Cardiac muscle cell (in vitro differentiated cells and primary cell): ENCODE measurements at places on chromosomes 6 and 20.

DNA sequence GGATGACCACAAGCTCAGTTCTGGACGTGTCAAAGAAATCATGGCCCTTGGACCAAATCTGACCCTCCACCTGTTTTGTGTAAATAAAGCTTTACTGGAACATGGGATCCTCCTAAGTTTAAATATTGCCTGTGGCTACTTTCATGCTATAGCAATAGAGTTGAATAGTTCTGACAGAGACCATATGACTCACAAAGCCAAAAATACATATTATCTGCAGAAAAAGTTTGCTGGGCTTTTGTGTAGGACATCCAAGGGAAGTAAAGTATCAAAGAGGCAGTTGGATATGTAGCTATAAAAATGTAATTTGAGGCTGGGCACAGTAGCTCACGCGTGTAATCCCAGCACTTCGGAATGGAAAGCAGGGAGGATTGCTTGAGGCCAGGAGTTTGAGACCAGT lies 78.9 kb downstream of the TOX2 start:
- no peak for DNase-seq
- H3K27me3 ChIP-seq = no peaks in the 10 kb centered on the region

GRCh38 chr6:32975886-32976285 lies 7.5 kb downstream of the BRD2 start:
- H3K27me3 ChIP-seq = no peaks in the 10 kb centered on the region
- H3K4me3 ChIP-seq = peak overlapping the region; percentile 6
- peaks cover 63% of the 10 kb centered on the region for H3K36me3 ChIP-seq
- no peak overlapping the region for H3K27ac ChIP-seq
- DNase-seq = no peak

- H3K27me3 ChIP-seq = peaks cover 22% of the 10 kb centered on the region
- DNase-seq = no peak
- H3K4me3 ChIP-seq = no peak overlapping the region
- H3K36me3 ChIP-seq = no peaks in the 10 kb centered on the region
- no peak overlapping the region for H3K27ac ChIP-seq
These were observed 199.4 kb downstream of the PHACTR1 start for GRCh38 chr6:12916006-12916405.

DNA sequence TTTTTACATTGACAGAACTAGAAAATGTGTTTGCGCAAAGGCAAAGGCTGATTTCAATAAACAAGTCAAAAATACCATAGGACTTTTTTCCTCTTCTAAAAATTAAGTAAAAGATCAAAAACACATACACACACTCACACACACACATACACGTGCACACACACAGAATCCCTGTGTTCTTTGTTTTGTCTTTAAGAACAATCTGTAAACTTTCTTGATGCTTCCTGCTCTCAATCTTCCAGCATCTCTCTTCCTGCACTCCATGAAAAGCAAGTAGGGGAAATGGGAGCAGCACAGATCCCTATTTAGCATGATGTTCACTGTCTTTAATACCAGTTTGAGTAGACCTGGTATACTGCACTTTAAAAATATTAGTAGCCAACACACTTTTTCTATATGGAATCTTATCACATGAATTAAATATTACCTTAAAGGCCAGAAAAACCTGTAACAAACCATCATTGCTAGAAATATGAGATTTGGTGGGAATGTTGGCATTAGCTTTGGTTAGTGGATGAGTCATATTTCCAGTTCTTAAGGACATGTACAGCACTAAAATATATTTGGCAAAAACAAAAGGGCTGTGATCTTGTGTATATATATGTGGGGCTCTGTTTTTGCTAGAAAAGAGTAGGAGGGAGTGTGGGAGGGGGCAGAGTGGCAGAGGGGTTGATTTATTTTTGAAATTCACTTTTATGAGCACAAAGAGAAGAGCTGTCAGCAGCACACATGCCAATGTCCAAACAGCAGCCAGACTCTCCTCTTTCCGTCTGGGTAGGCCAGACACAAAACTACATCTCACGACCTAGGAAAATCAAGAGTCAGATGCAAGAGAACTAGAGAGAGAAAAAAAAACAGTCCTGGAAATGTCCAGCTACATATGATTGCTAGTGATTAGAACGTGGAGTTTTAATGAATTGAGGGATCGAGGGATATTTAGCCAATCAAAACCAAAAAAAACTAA lies 4.6 kb downstream of the PTPRK start:
- H3K36me3 ChIP-seq = no peaks in the 10 kb centered on the region
- H3K4me3 ChIP-seq = peak overlapping the region; percentile 78
- peaks cover 29% of the 10 kb centered on the region for H3K4me1 ChIP-seq
- DNase-seq = peak; percentile 59
- H3K27me3 ChIP-seq = no peaks in the 10 kb centered on the region

GRCh38 chr6:62285612-62286469 lies at the start of gene KHDRBS2:
TSS of gene KHDRBS2 (minus strand) at chr6:62286225.
- H3K36me3 ChIP-seq = no peaks in the 10 kb centered on the region
- H3K4me3 ChIP-seq = peak within 1 kb of the TSS; percentile 56
- no peaks in the 10 kb centered on the region for H3K4me1 ChIP-seq
- H3K27me3 ChIP-seq = peaks cover 26% of the 10 kb centered on the region
- peak; percentile 3 for DNase-seq

GRCh38 chr20:32727683-32728082 lies 15.6 kb downstream of the COMMD7 start:
- H3K36me3 ChIP-seq = peaks cover 2% of the 10 kb centered on the region
- H3K4me3 ChIP-seq = no peak overlapping the region
- H3K4me1 ChIP-seq = peaks cover 6% of the 10 kb centered on the region
- H3K27ac ChIP-seq = peak overlapping the region; percentile 26
- H3K27me3 ChIP-seq = no peaks in the 10 kb centered on the region

DNA sequence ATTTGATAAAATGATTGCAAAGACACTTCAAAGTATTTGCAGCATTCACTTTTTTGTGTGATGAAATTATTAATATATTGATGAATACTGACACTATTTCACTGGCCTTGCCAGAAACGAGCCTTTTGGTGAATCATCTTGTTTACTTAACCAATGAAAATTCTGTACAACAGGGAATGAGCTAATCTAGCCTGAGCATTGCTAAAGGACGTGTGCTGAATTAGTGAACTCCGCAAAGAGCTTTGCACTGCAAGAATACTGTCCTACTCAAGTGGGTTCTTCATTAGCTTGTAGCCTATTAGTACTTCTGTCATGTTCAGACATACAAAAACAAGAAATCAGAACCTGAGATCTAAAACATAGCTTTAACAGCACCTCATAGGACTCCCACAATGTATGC lies 172.0 kb upstream of the NRSN1 start:
- no peak overlapping the region for H3K4me3 ChIP-seq
- no peak overlapping the region for H3K27ac ChIP-seq
- H3K4me1 ChIP-seq = no peaks in the 10 kb centered on the region
- no peaks in the 10 kb centered on the region for H3K36me3 ChIP-seq
- no peak for DNase-seq

DNA sequence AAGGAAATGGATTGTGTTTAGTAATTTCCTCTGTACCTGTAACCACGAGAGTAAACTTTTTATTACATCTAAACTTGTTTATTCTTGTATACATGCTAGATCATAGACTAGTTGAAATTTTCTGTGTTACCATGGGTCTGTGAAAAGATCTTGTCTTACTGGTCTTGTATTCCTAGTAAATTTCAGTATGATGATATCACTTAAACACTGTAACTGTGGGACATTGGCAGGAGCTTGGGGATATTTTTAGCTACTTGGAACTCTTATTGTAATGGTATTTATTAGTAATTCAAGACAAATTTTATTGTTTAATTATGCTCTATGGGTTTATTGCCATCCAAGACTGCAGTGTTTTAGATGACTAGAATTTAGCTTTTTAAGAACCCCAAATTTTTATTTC lies 25.9 kb upstream of the TULP4 start:
- H3K4me3 ChIP-seq = no peak overlapping the region
- H3K27me3 ChIP-seq = no peaks in the 10 kb centered on the region
- H3K4me1 ChIP-seq = peaks cover 14% of the 10 kb centered on the region
- H3K27ac ChIP-seq = no peak overlapping the region
- no peak for DNase-seq
- no peaks in the 10 kb centered on the region for H3K36me3 ChIP-seq

DNA sequence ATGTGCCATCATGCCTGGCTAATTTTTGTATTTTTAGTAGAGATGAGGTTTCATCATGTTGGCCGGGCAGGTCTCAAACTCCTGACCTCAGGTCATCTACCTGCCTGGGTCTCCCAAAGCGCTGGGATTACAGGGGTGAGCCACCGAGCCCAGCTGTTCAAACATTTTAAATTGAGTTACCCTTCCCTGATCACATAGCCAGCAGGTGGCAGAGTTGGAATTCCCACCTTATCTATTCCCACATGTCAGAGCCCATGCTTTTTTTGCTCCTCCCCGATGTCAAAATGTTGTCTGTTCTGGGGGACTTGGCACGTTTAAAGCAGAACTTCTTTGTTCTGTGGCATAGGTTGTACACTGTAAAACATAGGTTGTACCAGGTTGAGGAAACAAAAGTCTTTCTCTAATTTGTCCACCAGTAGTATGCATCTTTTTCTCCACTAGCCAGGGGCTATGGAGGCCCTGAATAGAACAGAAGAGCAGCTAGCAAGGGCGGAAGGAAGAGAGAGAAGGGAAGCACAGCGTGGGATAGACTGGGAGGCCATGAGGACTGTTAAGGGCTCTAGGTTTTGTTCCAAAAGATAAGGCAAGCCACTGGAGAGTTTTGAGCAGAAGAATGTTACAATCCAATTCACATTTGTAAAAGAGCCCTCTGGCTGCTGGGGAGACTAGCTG lies 7.3 kb upstream of the LBP start:
- DNase-seq = peak; percentile 53
- H3K27ac ChIP-seq = no peak overlapping the region
- H3K4me1 ChIP-seq = peaks cover 4% of the 10 kb centered on the region
- H3K27me3 ChIP-seq = no peaks in the 10 kb centered on the region
- no peaks in the 10 kb centered on the region for H3K36me3 ChIP-seq

GRCh38 chr20:3221398-3222226 lies 12.3 kb downstream of the ITPA start:
- no peaks in the 10 kb centered on the region for H3K4me1 ChIP-seq
- DNase-seq = no peak
- H3K27me3 ChIP-seq = no peaks in the 10 kb centered on the region
- no peak overlapping the region for H3K4me3 ChIP-seq
- no peak overlapping the region for H3K27ac ChIP-seq
- H3K36me3 ChIP-seq = peaks cover 3% of the 10 kb centered on the region

DNA sequence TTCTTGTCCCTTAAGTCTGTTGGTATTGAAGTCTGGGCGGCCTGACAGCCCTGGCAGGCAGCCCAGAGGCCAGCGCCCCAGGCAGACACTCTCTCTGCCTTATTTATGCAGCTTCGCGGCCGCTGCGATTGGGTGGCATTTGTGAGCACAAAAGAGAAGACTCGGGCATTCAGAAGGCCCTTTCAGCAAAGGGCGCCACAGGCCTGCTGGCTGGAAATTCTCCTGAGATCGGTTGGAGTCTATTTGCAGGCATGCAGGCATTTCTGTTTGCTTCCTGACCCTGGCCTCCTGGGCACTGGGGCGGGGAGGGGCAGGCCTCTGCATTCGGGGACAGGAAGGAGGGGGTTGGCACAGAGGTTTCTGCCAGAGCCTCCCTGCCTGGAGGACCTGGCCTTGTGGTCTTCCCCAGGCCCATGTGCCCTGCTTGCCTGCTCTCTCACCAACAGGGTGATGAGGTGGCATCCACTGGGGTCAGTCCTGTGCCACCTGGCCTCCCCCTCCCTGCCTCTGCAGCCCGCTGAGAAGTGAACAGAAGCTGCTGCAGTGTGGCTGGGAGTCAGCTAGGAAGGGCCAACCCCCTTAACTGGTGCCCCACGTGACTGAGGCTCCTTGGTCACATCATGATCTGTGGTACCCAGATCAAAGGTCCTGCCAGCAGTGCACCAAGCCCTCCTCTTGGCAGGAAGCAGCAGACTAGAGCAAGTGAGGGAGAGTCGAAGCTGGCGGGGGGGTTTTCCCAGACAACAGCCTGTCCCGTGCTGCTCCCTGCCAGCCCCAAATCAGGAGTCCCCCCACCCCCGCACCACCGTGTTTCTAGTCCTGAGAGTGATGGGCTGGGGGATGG lies 16.6 kb upstream of the CCDC167 start:
- no peak for DNase-seq
- H3K27ac ChIP-seq = no peak overlapping the region
- peaks cover 35% of the 10 kb centered on the region for H3K27me3 ChIP-seq
- no peak overlapping the region for H3K4me3 ChIP-seq

DNA sequence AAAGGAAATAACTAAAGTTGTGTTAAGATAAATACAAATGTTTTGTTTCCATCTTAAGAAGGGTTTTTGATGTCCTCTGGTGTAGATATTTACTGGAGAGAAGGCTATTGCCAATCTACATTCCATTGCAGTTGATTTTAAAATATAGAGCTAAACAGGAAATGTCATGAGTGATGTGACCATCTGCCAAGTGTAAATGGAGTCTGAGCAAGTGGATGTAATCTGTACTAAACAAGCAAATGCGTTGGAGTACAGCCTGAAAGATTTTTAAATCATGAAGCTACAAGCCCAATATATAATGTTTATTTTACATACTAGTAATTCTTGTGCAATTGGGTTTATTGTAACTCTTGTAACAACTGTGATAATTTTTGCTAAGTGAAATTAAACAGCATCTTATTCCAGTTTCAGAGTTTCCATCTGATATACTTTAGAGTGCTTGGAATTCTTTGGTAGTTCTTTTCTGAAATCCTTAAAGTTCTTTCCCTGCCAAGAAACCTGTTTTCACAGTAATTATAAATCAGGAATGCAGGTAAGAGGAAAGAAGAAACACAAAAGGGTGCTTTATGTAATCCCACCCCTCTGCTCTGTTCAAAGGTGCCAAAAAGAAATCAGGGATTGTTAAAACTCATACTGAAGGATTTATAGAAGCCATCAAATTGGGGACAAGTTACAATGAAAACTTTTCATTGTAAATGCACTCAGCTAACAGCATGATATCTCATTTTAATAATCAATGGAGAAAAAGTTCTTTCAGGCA lies 47.2 kb upstream of the FLRT3 start:
- DNase-seq = no peak
- no peak overlapping the region for H3K4me3 ChIP-seq
- no peaks in the 10 kb centered on the region for H3K4me1 ChIP-seq
- no peak overlapping the region for H3K27ac ChIP-seq
- H3K36me3 ChIP-seq = no peaks in the 10 kb centered on the region
- H3K27me3 ChIP-seq = no peaks in the 10 kb centered on the region

- peaks cover 21% of the 10 kb centered on the region for H3K4me1 ChIP-seq
- H3K27me3 ChIP-seq = no peaks in the 10 kb centered on the region
- no peak for DNase-seq
- H3K4me3 ChIP-seq = no peak overlapping the region
These were observed 945.9 kb upstream of the CITED2 start for GRCh38 chr6:140320081-140321080.

- H3K27ac ChIP-seq = no peak overlapping the region
- no peaks in the 10 kb centered on the region for H3K27me3 ChIP-seq
- peaks cover 5% of the 10 kb centered on the region for H3K36me3 ChIP-seq
- peaks cover 25% of the 10 kb centered on the region for H3K4me1 ChIP-seq
These were observed 44.0 kb downstream of the PANK2 start for GRCh38 chr20:3933218-3933617.

GRCh38 chr6:166330612-166331011 lies 11.7 kb downstream of the SFT2D1 start:
- peaks cover 2% of the 10 kb centered on the region for H3K4me1 ChIP-seq
- H3K27me3 ChIP-seq = no peaks in the 10 kb centered on the region
- H3K4me3 ChIP-seq = no peak overlapping the region
- DNase-seq = peak; percentile 47
